ENCODE measurements at places on chromosomes 2 and 18. TPM values are rescaled to one million over a fixed set of nuclear protein-coding genes. Genes with fewer than 3 reads are reported as not detected.
A peak's percentile ranks its signal among the peaks of the same experiment; 100 is the strongest.

DNA sequence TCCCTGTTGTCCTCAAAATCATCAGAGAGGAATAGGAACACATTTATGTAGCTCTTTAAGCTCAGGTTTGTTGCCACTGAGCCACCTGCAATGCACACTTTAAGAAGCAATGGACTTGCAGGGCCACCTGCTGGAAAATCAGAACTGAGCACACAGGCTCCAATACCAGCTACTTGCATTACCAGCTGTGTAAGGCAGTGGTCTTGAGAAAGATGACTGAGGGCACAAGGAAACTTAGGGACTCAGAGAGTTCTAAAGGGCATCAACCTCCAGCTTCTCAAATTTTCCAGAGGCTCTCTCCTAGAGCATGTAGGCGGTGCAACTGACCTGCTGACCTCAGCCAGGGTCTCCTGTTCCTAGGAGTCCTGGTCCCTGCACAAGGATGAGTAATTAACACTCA lies 2.5 kb upstream of the CNDP2 start:
- peak; percentile 43 for DNase-seq

DNA sequence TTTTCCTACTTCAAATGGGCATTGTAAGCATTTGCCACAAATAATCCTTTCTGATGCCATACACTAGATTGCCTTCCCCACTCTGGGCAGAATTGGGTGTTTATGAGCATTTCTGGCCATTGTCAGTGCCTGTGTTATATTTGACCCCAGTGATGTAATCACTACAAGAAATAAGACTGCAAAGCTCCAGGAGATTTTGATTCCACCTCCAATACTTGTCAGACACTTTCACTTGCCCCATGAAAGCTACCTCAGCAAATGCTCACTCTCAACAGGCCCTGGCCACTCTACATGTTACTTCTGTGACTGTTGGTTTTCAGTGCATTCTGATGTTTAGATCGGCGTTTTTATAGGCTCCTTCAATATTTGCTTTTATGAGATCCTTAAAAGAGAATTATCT lies 135.1 kb downstream of the GFPT1 start:
- no peak for DNase-seq

- no peak for DNase-seq
Observed at GRCh38 chr2:108635630-108636354, 83.5 kb upstream of the RANBP2 start.

DNA sequence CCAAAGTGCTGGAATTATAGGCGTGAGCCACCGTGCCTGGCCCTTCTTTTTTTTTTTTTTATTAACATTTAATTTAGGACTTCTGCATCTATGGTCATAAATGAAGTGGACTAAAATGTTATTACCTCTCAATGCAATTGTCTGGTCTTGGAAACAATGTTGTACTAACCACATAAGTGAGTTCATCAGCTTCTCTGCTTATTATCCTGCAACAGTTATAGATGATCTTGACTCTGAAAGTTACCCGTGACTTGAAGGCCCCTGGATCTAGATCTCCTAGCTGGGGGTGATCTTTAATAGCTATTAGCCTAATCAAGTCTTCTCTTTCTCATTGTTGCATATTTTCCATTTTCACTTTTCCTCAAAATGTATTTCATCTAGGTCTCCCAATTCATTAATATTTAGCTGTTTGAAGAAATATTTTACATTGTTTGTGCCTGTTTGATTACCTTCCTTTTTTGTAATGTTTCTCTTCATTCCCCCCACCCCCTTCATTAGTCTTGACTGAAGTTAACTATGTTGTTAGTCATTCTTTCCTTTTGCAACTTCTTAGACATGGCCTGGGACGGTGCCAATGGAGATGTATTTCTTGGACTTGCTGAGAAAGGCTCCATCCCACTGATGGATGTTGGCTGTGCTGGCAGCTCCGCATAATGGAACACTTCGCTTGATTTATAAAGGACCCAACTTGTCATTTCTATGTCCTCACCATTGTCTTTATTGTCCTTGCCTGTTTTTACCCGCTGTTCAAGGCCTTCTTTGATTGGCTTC lies 141.6 kb upstream of the RIOK3 start:
- DNase-seq = no peak

DNA sequence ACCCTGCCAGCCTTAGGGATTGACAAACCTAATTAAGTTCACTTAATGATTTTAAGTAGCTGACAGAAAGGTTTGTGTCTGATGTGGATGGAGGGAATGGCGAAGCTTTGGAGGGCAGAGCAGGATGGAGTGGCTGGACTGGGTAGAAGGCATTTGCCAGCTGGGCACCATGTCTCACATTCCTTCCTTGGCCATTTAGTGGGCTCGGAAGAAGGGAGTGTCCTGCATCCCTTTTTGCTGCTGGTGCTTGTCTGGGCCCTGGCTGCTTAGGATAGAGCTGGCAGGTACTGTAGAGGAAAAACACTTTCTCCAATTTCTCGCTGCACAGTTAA lies 166.7 kb downstream of the CLIP4 start:
- no peak for DNase-seq

DNA sequence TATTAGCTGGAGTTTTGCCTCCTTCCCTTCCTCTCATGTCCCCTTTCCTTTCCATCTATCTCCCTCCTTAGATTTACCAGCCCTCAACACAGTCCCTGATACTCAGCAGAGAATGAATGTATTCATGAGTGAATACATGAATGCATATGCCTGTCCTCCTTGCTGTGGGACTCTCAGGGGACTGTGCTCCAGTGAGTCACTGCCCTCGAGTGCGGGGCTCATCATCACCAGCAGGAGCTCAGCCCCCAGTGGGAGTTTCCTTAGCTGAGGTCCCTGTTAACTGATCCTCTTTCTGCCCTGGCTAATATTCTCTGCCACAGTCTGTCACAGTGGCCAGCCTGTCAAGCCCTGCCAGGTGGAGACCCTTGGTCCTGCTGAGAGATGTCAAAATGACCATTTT lies 104.9 kb upstream of the LHCGR start:
- no peak for DNase-seq

GRCh38 chr18:33749834-33750233 lies 171.8 kb downstream of the ASXL3 start:
- DNase-seq = no peak

- no peak for DNase-seq
Observed at GRCh38 chr2:220192994-220193753, 565.7 kb downstream of the SLC4A3 start.

DNA sequence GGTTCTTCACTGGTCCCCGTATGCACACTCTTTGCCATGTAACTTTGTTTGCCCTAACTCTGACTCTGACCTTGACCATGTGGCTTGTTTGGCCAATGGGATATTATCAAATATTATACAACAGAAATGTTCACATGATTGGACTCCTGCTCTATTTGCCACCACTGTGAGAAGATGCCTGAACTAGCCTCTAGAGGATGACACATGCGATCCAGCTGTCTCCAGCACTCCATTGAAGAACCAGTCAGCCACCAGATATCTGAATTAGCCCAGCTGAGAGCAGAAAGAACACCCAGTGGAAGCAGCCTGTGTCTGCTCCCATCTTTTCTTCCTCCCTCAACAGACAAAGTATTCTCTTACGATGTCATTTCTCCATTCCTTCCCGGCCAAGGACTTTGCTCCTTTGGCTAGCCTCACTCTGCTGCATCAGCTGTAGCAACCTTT lies 412.1 kb downstream of the IRS1 start:
- DNase-seq = no peak

- no peak for DNase-seq
Observed at GRCh38 chr18:58915995-58916394, 51.3 kb downstream of the ZNF532 start.

- no peak for DNase-seq
Observed at GRCh38 chr18:72122103-72122502, 422.0 kb downstream of the CBLN2 start.

- no peak for DNase-seq
Observed at GRCh38 chr2:205682971-205683501, 735 bp downstream of the NRP2 start.

DNA sequence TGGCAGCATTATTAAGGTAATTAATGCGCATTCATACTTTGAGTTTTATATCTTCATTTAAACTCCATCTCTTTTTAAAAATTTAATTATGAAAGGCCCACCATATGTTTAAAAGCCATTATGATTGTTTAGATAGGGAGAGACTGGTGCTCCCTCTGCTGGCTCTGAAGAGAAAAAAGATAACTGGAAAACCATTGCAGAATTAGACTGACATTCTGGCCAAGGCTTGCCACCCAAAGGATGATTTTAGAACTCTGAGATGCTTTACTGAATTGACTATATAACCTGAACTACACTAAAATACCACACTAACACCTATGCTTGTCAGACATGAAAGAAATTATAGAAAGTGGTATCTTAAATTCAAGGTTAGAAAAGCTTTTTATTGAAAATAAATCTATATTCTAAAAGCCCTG lies 127.6 kb upstream of the SPOPL start:
- no peak for DNase-seq

- DNase-seq = no peak
Observed at GRCh38 chr2:239604861-239605260, 204.0 kb upstream of the HDAC4 start.

DNA sequence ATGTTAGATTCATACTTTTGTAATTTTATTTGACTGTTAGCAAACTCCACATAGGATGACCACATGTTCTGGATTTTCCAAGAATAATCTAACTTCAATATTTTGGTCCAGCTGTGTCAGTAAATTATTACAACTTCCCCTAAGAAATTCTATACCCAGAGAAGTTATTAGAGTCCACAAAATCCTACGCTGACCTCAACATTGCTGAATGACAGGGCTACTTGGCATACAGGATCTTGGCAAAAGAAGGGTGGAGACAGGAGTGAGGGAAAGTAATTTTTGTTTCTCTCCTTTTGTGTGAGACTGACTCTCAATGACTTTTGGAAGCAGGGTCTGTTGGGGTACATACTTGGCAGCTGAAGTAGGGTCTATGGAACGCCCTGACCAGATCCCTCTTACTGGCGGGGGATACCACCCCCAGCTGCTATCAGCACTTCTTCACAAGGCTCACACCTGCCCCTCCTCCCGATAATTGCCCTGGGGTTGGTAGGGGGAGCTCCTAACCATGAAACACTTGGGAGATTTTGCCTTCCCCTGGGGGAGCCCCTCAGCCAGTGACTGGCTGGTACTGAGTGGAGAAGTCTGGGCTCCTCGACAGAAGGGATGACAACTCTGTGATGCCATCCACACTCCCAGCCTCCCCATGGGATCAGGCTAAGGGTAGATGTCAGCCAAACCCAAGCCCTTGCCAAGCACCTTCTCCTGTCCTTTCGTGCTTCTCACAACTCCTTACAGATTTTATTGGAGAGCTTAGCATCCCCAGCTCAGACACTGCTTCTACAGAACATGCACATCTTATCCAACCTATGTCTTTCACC lies 110.6 kb upstream of the FHL2 start:
- DNase-seq = no peak

The ANKRD30B gene
- total RNA-seq = not detected

The ACVR2A gene
- total RNA-seq = 6.8 TPM

The MGAT4A gene
- total RNA-seq = 95.6 TPM

The GPR39 gene
- total RNA-seq = not detected

Data from activated naive CD4-positive, alpha-beta T cell treated with anti-CD3 and anti-CD28 coated beads, Interleukin-2, amount 50 U/mL, for 72 hours (primary cell).